ENCODE measurements at places on chromosomes 16 and 17. TPM values are rescaled to one million over a fixed set of nuclear protein-coding genes. Genes with fewer than 3 reads are reported as not detected.

DNA sequence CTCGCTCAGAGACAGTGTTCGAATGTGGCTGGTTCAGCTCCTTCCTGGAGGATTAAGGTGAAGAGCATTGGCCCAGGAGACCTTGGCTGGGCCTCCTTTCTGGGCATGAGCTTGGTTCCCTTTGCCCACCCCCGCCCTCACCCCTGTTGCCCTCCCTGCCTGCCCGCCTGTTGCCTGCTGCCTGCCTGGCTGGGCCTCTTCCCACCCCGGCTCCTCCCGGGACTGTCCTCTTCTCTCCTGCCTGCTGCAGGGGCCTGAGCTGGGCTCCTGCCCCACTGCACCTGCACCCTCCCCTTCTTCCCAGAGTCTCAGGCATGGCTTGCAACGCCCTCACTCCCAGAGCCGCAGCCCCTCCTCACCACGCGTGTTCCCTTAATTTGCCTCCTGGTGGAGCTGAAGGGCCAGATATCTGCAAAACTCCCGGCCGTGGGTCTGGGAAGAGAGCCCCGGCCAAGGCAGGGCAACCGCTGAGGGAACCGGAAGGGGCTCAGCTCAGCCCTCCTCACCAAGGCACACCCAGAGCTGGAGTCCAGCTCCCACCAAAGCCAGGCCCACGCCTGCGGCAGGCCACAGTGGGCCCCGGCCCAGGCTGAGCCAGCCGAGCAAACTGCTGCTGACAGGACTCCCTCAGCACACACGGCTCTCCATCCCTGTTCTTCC, 31.2 kb downstream of the MNT start:
- DNase-seq = no peak

The RNF227 gene
- 0.58 TPM for total RNA-seq

DNA sequence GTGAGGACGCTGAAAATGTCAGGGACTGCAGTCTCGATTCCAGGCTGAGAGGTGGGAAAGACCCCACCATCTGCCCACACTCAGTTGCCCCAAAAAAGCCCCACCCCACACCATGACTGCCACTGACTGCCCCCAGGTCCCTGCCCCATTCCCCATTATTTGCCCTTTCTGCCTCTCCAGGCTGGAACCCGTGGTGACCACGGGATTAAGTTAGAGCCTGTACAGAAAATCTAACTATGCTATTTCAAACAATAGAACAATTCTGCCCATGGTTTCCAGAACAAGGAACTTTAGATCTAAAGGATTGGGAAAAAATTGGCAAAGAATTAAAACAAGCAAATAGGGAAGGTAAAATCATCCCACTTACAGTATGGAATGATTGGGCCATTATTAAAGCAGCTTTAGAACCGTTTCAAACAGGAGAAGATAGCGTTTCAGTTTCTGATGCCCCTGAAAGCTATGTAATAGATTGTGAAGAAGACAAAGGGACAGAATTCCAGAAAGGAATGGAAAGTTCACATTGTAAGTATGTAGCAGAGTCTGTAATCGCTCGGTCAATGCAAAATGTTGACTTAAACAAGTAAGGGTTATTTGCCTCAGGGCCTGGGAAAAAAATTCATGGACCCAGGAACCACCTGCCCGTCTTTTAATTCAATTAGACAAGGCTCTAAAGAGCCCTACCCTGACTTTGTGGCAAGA, 14.4 kb downstream of the FLYWCH1 start:
- no peak for DNase-seq

The KCNJ18 gene
- total RNA-seq = not detected

The ADAMTS18 gene
- 27.5 TPM for total RNA-seq

- no peak for DNase-seq
Observed at GRCh38 chr16:47895146-47895545, 260.6 kb downstream of the ABCC12 start.

The SHBG gene
- not detected for total RNA-seq

- DNase-seq = peak; percentile 55
Observed at GRCh38 chr17:4833941-4834680, 971 bp downstream of the MINK1 start.

- no peak for DNase-seq
Observed at GRCh38 chr17:60914078-60914477, 236.4 kb downstream of the BCAS3 start.

The CNTNAP1 gene
- total RNA-seq = 3.6 TPM

The GJD3 gene
- total RNA-seq = 0.39 TPM

The MED13 gene
- total RNA-seq = 52.3 TPM

- DNase-seq = no peak
Observed at GRCh38 chr16:67940446-67941089, 3.4 kb downstream of the LCAT start.

GRCh38 chr16:50653633-50654519, 27.2 kb downstream of the SNX20 start:
- no peak for DNase-seq

DNA sequence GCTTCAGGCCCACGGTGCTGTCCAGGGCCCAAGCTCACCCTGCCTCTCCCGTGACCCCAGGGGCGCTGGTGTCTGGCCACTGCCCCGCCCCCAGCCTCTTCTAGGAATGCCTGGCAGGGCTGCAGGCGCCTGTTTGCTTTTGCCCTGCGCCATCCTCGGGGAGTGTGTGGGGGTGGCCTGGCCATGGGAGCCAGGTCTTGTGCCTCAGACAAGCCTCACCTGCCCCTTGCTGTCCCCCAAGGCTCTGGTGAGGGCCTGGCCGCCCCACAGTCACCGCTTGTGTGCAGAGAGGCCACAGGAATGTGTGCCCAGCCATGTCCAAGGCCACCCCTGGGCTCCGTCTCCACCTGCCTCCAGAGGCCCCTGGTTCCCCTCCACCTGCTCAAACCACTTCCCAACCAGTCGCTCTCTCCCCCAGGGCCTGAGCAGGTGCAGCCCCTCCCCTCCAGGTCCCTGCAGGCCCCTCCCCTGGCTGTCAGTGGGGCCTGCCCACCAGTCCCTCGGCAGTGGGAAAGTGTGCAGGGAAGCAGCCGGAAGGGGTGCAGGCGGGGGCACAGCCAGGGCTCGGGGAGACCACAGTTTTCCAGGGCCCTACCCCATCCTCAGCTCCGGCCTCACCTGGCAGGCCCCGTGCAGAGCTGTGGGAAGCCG, 841 bp upstream of the IGFALS start:
- DNase-seq = no peak

DNA sequence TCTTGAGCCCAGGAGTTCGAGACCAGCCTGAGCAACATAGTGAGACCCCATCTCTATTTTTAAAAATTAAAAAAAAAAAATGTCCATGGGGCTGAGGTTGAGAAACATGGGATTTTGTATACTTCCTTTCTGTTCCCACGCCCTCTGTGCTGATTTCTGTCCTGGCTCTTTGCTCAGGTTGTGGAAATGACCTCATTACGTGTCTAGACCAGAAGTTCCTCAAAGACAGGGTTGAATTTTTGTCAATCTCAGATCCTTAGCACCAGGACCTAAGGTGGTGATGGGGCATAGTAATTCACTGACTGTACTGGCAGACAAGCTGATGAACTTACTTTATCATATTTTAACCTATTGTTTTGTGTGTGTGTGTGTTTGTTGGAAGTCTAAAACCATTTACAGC, 11.2 kb upstream of the HNF1B start:
- no peak for DNase-seq

DNA sequence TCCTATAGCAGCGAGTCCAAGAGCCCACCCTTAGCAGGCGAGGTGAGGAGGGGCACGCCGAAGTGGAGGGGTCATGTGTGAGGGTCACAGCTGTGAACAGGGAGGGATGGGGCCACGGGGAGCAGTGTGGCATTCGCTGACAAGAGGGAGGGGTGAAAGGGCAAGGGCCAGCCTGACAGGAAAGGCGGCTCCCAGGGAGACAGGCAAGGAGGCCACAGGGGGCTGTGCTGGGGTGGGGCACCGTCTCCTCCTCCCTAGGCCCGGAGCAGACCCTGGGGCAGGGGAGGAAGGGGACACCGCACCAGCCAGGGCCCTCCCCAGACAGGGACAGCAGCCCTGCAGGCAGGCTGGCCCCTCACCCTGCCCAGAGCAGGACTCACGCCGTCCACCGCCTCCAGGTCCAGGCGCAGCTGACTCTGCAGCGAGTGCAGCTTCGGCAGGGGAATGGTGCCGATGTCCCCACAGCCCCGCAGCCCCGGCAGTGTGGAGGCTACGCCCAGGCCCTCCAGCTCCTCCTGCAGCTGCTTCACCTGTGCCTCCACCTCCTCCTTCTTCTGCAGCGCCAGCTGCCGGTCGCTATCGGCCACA, 15.1 kb downstream of the GNPTG start:
- DNase-seq = no peak

The CBX2 gene
- total RNA-seq = 20.0 TPM

The CDH3 gene
- not detected for total RNA-seq

DNA sequence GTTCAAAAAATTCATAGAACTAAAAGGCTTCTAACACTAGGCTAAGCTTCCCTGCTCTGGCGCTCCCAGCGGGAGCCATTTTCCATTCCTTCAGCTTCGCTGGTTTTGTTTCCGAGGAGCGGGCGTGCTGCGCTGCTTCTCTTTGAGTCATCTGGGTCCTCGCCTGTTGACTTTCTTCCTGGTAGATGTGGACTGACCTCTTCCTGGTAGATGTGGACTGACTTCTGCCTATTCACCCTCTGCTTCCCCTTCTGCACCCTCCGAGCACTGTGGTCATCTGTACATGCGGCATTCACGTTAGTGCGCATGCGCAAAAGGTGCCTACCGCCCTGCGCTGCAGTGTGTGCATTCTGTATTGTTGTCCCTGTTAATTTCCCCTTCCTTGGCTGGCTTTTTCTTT, 40.8 kb upstream of the SEC14L1 start:
- no peak for DNase-seq

GRCh38 chr17:41580244-41580575, 6.5 kb downstream of the KRT14 start:
- no peak for DNase-seq

GRCh38 chr17:64085650-64086005, 44.3 kb downstream of the ERN1 start:
- DNase-seq = no peak

- DNase-seq = no peak
Observed at GRCh38 chr17:78107976-78108725, 20.4 kb downstream of the TMC6 start.

The MMP25 gene
- 0.21 TPM for total RNA-seq

The PHB1 gene
- 231 TPM for total RNA-seq

The SPECC1 gene
- total RNA-seq = 15.0 TPM

The SLC22A31 gene
- total RNA-seq = not detected

The TP53TG3 gene
- not detected for total RNA-seq

The FOXJ1 gene
- total RNA-seq = not detected

GRCh38 chr17:59257101-59257500, 36.8 kb downstream of the GDPD1 start:
- DNase-seq = no peak

The ABCA9 gene
- total RNA-seq = 2.0 TPM

DNA sequence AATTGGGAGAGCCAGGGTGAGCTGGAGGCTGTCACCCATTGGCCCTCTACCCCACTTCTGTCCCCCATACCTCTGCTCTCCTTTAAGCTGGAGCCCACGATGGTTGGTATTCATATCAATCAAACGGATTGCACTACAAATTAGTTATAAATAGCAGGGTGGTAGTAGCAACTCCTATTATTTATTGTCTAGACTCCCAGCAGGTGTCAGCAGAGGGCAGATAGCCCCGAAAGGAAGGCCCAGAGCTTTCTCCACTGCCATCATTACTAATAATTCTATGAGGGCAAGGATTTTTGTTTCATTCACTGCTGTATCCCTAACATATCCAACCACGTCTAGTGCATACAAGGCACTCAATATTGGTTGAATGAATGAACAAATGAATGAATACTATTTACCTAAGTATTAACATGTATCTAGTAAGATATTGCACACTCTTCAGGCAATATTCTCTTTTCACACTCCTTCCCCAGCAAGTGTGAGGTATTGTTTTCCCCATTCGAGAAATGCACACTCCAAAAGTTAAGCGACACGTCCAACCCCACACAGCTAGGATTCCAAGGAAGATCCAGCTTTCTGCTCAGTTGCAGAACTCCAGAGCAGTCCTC, 6.3 kb downstream of the C17orf50 start:
- DNase-seq = peak; percentile 60

DNA sequence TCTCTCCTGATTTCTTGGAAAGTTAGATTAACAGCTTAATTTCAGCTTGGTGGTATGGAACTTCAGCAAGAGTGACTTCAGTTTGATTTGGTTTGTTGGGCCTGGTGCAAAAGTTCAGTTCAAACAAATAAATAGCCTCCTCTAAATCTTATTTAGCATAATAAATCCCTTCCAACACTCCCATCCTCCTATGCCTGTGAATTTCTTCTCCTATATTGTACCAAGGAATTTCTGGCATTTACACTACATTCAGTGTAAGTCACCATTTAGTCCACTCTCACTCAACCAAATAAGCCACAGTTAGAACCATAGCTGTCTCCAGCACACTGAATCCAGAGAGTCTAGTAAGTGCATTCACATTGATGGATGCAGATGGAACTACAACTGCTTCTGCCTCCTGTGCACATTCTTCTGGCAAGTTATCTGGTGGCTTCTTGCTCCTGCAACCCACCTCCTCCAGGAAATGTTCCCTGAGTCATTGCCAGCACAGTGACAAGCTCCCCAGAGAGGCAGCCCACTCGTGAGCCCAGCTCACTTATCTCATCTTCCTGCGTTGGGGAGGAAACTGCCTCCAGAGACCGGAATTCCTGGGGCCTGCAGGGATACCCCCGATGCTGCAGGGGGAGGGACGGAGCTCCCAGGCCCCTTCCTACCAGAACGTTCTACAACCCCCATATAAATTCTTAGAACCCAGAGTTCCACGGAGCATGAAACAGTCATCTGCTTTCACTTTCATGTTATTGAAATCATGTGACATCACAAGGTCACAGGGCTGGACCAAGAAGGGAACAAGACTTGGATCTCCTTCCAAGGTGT, 318.3 kb downstream of the PHKB start:
- peak; percentile 58 for DNase-seq

- no peak for DNase-seq
Observed at GRCh38 chr17:49486012-49486641, 9.0 kb upstream of the NGFR start.

GRCh38 chr16:24523569-24523968, 15.8 kb upstream of the RBBP6 start:
- DNase-seq = no peak

The DOC2A gene
- total RNA-seq = 0.58 TPM

DNA sequence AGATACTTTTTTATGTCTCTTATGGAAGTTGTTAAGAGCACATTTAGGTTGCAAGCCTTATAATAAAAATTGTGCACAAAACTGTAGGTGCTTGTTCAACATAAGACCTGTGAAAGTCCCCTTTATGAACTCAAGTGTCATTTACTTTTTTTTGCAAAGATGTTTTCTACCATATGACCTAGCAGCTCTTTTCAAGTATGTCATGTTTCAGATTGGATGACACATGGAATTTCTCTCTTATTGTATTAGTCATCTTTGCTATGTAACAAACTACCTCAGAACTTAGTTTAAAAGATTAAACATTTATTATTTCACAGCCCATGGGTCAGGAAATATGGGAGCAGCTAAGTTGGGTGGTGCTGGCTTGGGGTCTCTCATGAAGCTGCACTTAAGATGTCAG, 57.9 kb downstream of the PHKB start:
- no peak for DNase-seq

The TNRC6C gene
- 17.5 TPM for total RNA-seq

The C17orf50 gene
- not detected for total RNA-seq

The RRN3 gene
- total RNA-seq = 22.7 TPM

The PSMD12 gene
- total RNA-seq = 73.0 TPM

GRCh38 chr16:17225541-17225940, 245.2 kb downstream of the XYLT1 start:
- no peak for DNase-seq

The PRAC2 gene
- total RNA-seq = not detected

The ARL5C gene
- not detected for total RNA-seq

- DNase-seq = no peak
Observed at GRCh38 chr16:1990351-1991134, 773 bp downstream of the SYNGR3 start.

Measured in endothelial cell of umbilical vein (primary cell).